ENCODE measurements at places on chromosomes 13 and 19.
A peak's percentile ranks its signal among the peaks of the same experiment; 100 is the strongest.

- no peak for DNase-seq
Observed at GRCh38 chr13:44120043-44120442, 240.3 kb downstream of the LACC1 start.

GRCh38 chr19:3851254-3852176, 17.3 kb downstream of the ZFR2 start:
- DNase-seq = no peak

GRCh38 chr13:85386424-85386823, 412.8 kb downstream of the SLITRK6 start:
- no peak for DNase-seq

DNA sequence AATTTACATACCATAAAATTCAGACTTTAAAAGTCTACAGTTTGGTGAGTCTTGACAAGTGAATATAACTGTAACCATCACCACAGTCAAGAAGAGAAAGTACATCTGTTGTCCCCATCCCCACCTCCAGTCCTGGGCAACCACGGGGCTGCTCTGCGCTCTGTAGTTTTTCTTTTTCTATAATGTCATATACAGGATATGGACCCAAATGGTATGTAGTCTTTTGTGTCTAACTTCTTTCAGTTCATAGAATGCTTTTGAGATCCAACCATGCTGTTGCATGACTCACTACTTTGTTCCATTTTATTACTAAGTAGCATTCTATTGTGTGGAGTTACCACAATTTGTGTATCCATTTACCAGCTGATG, 103.9 kb downstream of the DOCK9 start:
- no peak for DNase-seq

- no peak for DNase-seq
Observed at GRCh38 chr13:110400786-110401533, 93.9 kb downstream of the COL4A2 start.

DNA sequence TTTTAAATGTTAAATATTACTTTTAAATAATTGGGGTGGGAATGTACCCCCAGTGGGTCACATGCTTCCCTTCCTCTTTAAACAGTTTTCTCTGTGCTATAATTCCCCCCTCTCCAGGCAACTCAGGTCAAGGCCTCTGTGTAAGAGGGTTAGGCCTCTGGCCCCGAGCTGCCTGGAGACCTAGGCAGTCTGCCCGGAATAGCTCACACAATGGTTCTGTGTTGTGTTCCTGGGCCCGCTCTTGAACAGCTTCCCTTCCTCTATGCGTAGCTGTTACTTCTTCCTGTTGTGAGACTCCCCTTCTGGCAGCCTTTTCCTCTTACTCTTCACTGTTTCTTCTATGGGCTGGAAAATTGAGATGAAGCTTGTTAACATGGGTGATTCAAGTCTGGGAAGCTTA, 14.8 kb upstream of the ZNF492 start:
- no peak for DNase-seq

- DNase-seq = peak; percentile 42
Observed at GRCh38 chr13:51590231-51590970, 6.1 kb downstream of the WDFY2 start.

DNA sequence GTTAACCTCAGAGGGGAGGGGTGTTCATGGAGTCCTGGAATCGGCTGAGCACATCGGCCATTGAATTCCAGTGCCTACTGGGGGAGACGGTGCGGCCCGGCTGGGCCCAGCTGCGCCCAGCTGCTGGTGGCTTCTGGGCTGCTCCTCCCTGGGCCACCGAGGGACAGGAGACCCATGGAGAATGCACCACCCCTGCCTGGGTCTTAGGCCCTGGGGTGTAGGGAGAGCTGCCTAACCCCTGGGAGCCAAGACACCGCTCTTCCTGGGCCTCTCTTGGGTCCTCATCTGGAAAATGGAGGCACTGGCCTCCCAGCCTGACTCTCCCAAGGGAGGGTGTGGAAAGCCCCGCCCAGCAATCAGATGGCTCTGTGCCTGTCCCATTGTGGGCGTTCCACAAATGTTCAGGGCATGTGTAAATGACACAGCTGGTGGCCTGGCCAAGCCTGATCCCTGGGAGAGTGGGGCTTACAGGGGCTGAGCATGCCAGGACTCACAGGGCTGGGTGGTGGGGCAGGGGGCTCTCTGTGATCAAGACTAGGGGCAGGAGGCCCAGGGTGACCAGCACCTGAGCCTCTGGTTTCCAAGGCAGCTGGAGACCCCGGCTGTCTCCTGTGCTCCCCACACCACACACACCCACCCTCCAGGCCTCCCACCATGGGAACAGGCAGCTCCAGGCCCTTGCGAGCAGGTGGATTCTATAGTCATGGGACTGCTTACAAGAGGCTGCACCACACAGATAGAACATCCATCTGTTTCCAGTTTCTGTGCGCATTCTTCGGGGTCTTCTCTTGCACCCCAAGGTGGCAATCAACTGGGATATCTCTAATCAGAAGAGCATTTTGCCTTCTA, 150.9 kb downstream of the URI1 start:
- no peak for DNase-seq

GRCh38 chr13:41775251-41775650, 185.7 kb downstream of the VWA8 start:
- no peak for DNase-seq

DNA sequence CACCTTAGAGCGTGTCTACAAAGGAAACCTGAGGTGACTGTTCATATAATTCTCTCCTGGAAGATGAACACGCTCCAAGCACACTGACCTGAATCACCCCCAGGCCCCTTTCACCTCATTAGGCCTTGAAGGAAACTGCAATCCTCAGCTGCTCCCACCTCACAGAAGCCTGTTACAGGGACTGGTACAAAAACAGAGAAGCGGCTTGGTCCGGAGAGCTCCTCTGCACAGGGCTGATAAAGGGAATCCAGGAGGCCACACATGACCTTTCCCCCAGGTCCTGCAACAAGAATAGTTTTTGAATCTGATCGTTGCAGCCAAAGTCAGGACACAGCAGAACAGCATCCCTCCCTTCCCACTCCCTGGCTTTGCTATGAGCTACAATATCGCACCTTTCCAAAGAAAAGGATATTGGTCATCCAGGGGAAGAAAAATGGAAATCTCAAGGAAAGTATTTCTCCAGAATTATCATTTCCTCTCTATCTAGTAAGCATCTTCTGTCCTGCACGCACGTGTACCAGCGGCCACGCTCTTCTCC, 666.7 kb downstream of the UQCRFS1 start:
- DNase-seq = no peak

DNA sequence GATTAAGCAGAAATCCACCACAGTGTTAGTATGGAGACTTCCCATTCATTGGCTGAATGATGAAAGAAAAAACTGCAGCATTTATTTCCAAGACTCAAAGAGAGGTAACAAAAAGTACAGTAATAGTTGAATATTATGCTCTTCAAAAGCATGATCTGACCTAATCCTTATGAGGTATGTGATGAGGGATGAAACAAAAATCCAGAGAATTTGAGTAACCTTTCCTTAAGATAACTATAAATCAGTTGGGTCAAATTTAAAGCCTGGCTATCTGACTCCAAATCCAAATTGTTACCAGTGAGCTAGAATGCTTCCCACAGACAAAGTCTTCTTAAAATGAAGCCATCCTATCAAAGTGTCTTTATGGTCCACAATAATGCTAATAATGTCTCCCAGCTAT, 38.1 kb downstream of the NUFIP1 start:
- DNase-seq = no peak

DNA sequence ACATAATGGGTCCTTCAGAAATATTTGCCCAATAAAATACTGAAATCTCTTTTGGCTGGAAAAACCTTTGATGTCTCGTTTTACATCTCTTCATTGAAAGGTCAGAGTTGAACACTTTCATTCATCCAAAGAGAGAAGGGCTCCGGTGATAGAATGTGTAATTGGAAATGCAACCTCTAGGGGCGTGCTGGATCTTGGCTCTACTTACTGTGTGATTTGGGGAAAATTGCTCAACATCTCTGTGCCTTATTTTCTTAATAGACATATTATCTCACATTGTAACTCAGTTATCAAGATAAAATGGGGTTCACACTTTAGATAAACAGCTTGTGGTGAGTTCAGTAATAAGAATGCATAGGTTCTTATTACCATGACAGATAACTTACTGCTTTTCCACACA, 1444.1 kb downstream of the SLITRK5 start:
- DNase-seq = no peak

GRCh38 chr19:17659996-17660395, 28.2 kb downstream of the UNC13A start:
- DNase-seq = no peak

DNA sequence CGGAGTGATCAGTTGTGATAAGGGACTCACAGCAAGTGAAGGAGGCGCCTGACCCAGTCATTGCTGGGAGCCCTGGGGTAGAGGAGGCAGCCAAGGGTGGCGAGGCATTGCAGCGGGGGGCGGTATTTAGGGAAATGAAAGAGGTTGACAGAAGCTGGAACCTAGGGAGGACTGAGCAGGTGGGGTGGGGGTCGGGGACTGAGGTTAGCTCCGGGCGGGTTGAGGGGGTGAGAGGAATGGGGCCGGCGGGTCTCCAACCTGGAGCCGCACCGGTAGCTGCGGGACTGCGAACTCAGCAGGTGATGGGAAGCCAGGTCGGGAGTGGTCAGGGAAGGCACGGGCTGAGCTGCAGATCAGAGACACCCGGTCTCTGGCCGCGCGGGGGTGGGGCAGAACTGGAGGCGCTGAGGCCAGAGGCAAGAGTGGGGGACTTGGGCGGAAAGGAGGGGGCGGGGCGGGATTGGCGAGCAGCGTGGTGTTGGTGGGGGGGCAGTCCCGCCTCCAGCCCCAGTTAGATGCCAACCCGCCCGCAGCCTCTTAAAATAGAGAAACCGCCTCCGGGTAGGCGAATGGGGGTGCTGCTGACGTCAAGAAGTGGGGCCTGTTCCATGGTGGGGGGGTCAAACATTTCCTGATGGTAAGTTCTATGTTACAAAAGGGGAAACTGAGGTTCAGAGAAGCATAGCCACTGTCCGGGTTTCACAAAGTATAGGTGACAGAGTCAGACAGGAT, 1.5 kb downstream of the MAST3 start:
- DNase-seq = peak; percentile 28

GRCh38 chr19:6694147-6694815, 24.3 kb upstream of the TNFSF14 start:
- no peak for DNase-seq

DNA sequence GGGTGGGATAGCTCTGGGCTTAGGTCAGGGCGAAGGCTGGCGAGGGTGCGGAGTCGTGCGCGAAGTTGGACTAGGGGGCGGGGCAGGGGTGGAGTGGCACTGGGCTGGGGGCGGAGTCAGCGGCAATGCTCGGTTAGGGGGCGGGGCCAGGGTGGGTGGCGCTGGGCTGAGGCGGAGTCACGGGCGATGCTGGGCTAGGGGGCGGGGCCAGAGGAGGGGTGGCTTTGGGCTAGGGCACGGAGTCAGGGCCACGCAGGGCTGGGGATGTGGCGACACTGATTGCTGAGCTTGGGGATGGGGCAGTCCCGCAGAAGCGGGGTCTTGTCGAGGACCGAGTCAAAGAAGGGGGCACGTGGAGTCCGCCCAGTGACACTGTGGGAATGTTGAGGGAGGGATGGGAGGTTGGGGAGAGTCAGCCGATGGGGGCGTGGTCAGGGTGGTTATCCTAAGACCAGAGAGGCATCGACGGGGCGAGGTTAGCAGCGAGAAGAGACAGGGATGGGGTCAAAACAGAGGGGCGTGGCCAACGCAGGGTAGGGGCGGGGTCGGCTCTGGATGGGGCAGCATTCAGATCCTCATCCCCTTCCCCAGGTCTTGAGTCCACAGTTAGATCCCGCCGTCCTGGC, 8.7 kb downstream of the HOMER3 start:
- DNase-seq = peak; percentile 82

DNA sequence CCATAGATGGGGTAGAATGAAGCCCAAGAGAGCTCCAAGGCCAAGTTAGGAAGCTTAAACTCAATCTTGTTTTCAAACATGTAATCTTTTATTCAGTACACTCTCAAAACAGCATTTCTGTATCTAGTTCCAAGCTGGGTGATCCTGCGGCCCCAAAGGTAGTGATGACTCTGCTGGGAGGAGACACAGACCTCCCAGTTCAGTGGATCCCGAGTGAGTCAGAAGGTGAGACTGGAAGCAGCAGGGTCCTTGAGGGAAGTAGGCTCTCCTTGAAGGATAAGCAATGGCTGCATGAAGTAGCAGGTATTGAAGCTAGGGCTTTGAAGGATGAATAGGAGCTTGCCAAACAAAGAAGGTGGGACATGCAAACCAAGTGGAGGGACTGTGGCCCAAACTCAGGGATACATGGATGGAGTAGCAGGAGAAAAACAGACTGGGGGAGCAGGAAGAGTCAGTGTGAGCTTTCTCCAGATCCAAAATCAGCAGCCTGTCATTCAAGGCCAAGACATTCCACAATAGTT, 9.6 kb downstream of the TINCR start:
- no peak for DNase-seq

- DNase-seq = peak; percentile 48
Observed at GRCh38 chr19:14632286-14632685, 42.4 kb downstream of the ADGRE3 start.

DNA sequence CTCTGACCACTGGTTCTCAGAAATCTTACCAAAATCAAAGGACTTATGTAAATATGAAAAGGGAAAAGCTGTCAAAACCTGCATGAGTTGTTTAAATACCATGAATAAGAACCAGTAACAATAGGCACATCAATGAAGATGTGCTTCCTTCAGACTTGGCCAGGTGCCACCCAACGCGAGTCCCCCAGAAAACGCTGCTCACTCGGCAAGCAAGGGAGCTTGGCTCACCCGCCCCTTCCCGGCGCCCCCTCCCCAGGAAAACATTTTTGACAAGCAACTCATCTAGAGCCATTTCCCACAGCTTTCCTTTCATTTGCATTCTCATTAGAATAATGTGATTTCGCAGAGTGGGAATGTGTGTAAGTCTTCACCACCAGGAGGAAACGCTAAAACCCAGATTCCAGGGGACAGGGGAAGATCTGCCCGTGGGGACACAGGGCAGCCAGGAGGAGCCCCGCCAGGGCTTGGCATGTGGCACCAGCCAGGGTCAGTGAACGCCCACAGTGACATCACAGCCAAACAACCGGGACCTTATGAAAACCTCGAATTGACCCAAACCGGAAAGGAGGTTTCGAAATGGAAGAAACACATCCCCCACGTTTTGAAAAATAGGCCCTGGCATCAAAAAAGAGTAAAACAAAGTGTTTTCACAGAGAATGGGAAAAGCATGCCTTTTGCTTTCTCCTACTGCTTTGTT, 366.2 kb upstream of the TSHZ3 start:
- DNase-seq = no peak

DNA sequence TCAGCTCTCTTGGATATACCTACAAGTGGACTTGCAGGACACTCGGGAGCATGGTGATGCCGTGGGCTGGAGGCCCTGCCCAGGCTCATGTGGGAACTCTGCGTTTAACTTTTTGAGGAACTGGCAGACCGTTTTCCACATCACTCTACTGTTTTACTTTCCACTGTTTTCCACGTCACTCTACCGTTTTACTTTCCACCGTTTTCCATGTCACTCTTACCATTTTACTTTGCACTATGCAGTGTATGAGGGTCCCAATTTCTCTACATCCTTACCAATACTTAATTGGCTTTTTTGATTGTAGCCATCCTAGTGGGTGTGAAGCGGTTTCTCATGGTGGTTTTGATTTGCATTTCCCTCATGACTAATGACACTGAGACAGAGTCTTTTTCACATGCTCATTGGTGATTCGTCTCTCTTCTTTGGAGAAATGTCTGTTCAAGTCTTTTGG, 40.5 kb downstream of the GATAD2A start:
- DNase-seq = peak; percentile 82
